ENCODE measurements at places on chromosomes 6 and 20.

- DNase-seq, result no peak
These were observed 12.4 kb downstream of the TFEB start for GRCh38 chr6:41722969-41723529.

- no peak for DNase-seq
These were observed 4.8 kb upstream of the GTF2H4 start for GRCh38 chr6:30903236-30903635.

GRCh38 chr6:151136141-151136755 is 103.5 kb upstream of the AKAP12 start:
- no peak for DNase-seq

- no peak for DNase-seq
These were observed 503 bp upstream of the GPLD1 start for GRCh38 chr6:24489881-24490280.

DNA sequence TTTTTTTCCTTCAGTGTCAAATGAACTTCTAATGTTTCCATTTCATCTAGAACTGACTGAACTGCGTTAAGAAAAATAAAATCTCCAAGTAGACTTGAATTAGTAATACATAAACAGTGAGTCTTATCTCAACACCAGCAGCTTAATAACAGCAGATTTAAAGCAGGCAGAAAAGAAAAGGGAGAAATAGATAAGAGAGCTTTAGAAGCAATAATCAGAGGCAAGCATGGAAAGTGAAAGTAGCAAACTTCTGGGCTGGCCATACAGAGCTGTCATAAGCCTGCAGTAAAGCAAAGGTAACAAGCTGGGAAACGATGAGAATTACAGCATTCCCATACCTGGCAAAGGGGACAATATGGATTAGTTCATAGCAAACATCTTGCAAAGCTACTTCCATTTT is 16.9 kb upstream of the ANGPT4 start:
- no peak for DNase-seq

- DNase-seq, result no peak
These were observed 26.4 kb upstream of the ADRM1 start for GRCh38 chr20:62276439-62276838.

- no peak for DNase-seq
These were observed 137.6 kb downstream of the CLIC5 start for GRCh38 chr6:45877970-45878590.

DNA sequence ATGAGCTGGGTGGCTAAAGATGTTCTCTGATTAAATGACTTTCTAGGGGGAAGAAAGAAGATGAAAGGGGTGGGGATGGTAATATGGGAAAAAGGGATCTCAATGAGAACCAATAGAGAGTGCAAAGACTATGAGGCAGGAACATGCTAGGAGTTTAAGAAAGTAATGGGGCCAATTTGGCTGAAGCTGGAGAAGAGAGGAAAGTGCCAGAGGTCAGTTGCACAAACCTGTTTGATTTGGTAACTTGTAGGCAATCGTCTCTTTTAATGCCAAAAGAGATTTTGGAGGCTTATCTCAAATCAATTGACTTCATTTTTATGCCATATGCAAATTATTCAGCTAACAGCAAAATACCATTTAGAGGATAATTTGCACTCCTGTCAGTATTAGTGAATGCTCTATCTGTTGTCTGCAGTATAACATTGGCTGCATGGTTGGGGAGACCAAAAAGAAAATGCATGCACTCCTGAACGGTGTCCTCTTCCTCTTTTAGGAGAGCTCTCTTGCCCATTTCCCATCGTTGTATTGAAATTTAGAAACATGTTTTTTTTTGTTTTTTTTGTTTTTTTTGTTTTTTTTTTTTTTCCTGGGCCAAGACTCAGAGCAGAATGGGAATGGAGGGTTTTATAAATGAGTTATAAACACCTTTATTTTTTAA is 193.9 kb downstream of the BTBD3 start:
- no peak for DNase-seq

DNA sequence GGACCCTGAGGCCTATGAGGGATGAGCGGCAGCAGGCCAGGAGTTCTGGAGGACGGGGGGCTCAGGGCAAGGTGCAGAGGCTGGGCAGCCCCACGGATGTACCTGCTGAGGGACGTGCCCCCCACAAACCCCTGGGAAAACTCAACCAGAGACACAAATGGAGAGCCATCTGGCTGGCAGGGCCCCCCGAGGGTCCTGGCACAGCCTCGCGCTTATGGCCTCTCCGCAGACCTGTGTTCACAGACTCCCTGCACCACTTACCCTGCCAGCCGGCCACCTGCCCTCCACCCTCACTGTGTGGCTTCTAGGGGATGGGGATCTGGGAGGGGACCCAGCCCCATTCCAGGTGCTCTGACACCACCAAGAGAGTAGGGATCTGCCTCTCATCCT is 3.4 kb upstream of the ZBTB46 start:
- no peak for DNase-seq

DNA sequence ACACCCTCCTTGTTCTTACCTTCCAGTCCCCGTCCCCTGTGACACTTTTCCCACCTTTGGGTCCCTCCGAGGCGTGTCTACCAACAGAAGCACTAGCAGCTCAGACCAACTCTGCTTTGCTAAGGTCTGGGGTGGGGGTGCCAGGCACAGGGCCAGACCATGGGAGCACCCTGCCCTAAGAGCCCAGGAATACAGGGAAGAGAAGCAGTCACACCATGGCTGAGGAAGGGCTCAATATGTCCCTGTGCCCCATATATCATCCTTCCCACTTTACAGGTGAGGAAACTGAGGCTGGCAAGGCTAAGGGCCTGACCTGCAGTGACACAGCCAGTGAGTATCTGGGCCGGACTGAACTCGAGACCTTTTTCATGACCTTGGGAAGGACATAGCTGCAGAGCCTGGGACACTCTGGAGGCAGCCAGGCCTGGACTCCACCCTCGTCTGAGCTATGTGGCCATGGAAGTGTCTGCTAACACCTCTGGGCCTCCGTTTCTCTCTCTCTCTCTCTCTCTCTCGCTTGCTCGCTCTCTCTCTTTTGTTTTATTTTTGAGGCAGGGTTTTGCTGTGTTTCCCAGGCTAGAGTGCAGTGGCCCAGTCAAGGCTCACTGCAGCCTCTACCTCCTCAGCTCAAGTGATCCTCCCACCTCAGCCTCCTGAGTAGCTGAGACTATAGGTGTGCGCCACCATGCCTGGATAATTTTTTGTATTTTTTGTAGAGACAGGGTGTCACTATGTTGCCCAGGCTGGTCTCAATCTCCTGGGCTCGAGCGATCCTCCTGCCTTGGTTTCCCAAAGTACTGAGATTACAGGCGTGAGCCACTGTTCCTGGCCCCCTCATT is 156.7 kb downstream of the GRM4 start:
- DNase-seq, result no peak

DNA sequence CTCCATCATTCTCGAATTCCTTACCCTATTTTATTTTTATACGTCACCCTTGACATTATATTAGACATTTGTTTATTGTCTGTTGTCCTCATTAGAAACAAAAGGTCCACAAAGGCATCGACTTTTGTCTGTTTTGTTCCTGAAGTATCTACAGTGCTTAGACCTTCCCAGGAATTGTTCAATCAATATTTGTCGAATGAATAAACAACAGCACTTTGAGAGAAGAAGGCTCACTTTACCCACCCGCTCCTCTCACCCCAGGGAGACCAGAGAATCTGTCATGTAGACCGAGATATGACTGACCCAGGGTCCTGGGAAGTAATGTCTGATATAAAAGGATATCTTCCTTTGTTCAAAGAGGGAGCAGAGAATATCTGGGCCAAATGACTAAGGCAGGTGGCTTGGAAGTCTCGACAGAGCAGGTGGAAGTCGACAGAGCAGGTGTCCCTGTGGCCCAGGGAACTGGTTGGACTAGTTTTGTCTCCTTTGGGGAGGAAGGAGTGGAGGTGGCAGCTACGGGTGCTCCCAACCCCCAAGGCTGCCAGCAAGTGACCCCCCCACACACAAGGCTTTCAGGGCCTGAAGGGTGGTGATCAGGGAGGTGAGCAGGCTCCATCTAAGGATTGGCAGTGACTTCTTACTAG is 14.8 kb upstream of the CHMP4B start:
- DNase-seq, result no peak

DNA sequence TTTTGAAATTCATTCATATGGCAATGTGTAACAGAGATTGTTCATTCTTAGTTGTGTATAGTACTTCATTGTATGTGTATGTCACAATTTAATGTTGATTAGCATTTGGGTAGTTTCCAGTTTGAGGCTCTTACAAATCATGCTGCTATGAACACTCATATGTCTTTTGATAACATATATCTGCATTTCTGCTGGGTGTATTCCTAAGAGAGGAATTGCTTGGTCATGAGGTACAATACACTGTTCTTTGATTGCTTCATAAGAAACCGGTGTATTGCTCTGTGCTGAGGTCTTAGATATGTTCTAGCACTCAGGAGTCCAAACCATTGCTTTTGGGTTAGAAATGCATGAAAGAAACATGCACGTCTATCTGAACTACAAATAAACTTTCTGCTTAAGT is 492.9 kb upstream of the JAG1 start:
- no peak for DNase-seq

GRCh38 chr6:35477551-35478179 is 9.5 kb downstream of the RPL10A start:
- DNase-seq, result no peak

DNA sequence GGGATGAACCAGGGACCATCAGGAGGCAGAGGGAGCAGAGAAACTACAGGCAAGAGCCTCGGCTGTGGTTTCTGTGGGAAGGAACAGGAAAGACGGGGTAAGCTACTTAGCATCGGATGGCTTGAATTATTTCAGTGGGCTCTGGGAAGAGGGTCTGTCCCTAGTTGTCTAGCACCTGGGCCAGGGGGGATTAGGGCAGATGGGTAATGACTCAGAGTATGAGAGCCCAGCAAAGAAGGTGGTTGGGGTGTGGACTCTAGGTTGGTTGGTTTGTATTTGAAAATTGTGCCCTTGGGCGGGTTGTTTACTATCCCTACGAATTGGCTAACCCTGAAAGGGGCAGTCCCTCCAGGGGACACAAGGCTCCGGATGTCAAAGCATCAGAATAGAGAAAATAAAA is 148.5 kb upstream of the TAB2 start:
- DNase-seq, result no peak

DNA sequence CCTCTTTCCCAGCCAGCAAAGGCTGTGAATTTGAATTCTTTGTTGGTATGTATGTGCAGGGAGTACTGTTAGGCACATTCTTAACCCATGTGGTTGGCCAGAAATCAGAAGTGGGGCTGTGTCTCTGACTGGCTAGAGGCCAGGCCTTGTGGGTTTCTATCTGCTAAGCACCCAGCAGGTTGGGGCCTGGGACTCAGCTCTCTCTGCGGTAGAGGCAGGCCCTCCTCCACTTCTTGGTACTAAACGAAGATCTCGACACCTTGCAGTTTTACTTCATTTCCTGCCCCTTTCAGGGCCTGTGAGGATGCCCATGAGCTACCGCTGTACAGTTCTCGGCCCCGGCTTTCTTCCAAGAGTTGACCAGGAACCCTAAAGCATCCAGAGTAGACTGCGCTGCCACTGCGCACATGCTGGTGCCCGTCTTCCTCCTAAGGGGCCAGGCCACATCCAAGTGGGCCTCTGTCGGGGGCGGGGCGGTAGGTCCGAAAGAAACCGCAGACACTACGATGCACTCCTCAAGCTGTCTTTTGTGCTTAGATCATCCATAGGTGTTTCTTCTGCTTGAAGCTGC is 51.1 kb downstream of the TCP11 start:
- DNase-seq, result no peak

GRCh38 chr6:66161546-66162108 is 454.6 kb upstream of the EYS start:
- no peak for DNase-seq

GRCh38 chr6:158073776-158074175 is 92.1 kb downstream of the SYNJ2 start:
- no peak for DNase-seq

DNA sequence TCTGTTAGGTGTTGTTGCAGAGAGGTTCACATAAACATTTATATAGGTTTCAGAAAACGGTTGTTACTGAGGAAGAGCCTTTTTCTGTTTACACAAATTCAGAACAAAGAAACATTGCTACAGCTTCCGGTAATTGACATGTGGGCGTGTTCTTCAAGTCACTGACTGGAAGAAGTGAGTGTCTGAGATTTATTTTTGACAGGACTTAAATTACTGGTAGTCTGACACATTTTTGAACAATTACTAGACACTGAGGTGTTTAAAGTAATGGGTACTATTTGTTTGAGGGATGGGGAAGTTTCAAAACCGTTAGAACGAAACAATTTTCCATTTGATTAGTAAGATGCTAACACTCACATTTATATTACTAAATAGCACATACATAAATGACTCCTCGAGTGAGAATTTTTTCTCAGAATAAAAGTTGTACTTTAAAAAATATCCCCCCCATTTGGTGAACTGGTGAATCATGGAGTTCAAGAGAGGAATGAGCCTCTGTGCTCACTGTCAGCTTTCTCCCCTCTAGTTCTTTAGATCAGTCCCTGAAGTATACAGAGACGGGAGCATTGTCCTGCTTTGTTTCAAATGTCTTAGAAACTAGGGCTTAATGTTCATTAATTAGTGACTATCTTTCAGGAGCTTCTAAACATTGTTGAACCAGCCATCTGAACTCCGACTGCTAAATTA is 98.7 kb downstream of the TSHZ2 start:
- no peak for DNase-seq

- DNase-seq, result no peak
These were observed 1.9 kb downstream of the HRH3 start for GRCh38 chr20:62217913-62218773.

DNA sequence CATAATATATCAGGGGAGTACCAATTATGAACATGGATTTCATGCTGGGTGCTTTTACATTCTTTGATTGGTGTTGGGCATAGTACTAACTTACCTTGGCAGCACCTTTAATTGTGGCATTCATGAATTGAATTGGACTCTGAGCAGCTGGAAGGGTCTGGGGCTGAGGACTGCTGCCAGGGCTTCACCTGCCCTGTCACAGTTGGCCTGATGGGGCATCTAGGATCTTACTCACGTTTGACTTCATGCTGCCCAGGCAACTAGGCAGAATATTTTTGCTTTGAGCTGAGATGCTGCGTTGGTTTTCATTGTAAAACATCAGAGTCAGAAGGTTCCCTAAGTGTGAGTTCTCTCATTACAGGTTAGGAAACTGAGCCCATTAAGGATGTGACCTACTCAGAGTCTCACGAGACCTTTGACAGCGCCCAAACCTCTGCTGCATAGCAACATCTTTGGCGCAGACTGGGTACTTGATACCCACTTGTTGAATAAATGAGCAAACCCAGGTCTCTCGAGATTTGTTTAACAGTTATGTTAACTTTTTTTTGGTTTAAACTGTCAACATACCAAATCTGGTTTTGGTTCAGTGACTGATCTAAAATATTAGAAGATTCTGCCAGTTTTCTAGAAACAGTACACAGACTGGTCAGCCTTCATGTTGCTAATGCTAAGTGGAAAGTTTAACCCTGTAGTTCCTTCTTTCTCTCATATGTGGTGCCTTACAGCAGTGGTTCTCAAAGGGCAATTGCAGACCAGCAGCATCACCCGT is 104.9 kb downstream of the TCP11 start:
- no peak for DNase-seq

GRCh38 chr6:51300510-51300909 is 481.8 kb downstream of the TFAP2B start:
- DNase-seq, result no peak

DNA sequence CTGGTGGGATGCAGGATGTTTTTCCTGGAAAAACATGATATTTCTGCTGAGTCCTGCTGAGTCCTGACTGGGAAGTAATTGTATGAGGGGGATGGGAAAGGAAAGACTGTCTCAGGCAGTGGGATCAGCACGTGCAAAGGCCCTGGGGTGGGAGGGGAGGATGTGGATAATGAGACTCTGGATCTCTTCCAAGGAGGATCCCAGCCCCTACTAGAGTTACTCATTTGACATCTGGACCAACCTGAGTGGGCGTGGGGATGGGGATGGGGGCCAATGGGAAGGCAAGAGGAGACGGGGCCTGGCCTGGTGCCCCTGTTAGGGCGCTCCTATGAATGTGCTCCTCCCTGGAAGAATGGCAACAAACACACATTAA is 73.0 kb downstream of the CD40 start:
- no peak for DNase-seq

Measured in activated CD8-positive, alpha-beta memory T cell treated with anti-CD3 and anti-CD28 coated beads for 1 hour (primary cell).